ENCODE measurements at places on chromosomes 1 and 21.

- DNase-seq = no peak
These were observed 55.3 kb upstream of the DSCAM start for GRCh38 chr21:40902299-40902698.

DNA sequence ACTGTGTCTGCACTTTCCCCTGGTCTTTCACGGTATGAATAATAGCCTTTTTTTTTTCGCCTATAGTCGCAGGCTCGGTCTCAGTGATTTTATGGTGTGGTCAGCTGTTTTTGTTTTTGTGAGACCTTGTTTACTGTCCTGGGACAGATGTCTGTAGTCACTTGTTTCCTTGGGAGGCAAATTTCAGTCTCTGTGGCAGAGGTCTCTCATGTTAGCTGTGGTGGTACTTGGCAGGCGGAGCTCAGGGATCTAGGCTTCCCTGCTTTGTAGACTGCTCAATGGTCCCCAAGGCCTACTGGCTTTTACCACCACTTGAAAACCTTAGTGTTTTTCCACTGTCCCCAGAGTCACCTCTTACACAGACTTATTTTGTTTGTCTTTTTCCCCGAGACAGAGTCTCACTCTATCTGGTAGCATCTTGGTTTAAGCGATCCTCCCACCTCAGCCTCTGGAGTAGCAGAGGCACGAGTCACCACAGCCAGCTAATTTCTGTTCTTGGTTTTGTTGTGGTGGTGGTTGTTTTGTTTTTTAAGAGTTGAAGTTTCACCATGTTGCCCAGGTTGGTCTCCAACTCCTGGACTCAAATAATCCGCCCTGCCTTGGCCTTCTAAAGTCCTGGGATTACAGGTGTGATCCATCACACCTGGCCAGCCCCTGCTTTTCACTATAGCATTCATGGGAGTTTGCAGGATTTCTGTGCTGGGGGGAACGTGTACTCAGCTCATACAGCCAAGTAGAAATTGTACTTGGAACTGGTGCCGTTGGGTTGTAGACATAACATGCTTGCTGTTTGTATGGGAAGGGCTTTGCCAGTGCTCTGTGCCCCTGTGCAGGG is 10.3 kb downstream of the RNU1-2 start:
- DNase-seq = no peak

- no peak for DNase-seq
These were observed 14.7 kb upstream of the CYYR1 start for GRCh38 chr21:26587736-26588201.

GRCh38 chr1:87292684-87293493 is 35.8 kb upstream of the LMO4 start:
- peak; percentile 68 for DNase-seq

GRCh38 chr1:201825245-201825644 is 3.7 kb upstream of the IPO9 start:
- no peak for DNase-seq

GRCh38 chr1:4528590-4528989 is 125.8 kb upstream of the AJAP1 start:
- DNase-seq = no peak

DNA sequence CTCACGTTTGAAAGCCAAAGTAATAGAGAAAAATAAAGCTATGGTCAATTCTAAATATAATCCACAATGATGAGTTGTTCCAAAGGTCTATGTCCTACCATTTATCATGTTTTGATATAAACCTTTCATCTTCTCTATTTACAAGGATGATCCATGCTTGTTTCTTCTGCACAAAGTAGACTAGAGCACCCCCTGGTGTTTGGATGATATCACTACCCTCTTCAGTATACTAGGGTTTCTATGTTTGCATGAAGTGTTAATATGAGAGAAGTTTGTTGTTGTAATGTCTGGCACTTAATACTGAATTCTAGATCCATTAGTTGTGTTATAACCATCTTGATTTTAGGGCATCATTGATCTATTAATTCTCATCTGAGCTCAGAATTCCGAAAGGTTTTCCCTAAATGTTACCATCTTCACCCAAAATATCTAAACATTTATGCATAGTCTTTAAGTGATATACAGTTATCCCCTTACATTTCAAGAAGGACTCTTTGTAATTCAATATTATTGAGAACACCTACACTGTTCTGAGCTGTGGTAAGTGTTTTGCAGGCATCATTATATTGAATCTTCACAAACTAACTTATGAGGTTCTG is 21.1 kb downstream of the CLDN8 start:
- peak; percentile 83 for DNase-seq

DNA sequence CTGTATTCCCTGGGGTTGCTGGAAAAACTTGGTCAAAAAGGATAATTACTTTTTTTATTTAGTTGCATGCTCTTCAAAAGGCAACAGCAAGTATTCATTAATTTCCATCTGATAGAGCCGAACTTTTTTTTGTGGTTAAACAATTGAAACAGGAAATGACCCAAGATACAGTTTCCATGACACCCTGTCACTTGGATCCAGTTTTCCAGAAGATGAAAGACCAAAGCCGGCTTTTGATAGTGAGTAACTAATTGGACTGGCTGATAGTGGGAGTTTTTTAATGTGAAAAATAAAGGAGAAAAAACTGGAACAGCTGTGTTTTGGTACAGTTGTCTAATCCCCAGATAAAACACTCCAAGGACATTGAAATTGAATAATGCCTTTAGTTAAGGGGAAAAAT is 33.0 kb downstream of the CACHD1 start:
- DNase-seq = no peak

- DNase-seq = no peak
These were observed 64.0 kb upstream of the CHRM3 start for GRCh38 chr1:239322369-239322768.

- DNase-seq = no peak
These were observed 20.8 kb downstream of the ACADM start for GRCh38 chr1:75745276-75745675.

GRCh38 chr1:244067893-244068292 is 16.8 kb downstream of the ZBTB18 start:
- DNase-seq = no peak

GRCh38 chr1:31795096-31795675 is 20.6 kb downstream of the SPOCD1 start:
- DNase-seq = no peak

- DNase-seq = no peak
These were observed 274.4 kb downstream of the NTNG1 start for GRCh38 chr1:107415241-107415640.

DNA sequence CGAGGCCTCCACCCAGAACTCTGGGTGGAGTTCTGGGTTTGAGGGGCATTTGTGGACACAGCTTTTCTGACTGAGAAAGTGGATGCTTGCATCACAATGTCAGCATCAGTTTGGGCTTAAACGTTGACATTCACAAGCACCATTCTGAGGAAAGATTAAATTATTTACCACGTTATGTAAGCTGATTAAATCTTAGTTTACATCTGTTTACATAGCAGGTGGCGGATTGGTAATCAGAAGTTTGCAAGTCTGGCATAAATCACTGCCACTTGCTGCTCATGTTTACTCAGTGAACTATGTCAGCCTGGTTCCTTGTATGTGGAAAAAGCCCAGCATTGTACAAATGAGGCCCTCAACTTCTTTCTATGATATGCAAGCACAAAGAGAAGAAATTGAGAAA is 310.1 kb downstream of the PAPPA2 start:
- no peak for DNase-seq

- DNase-seq = no peak
These were observed 21.5 kb upstream of the ENAH start for GRCh38 chr1:225674381-225674780.

DNA sequence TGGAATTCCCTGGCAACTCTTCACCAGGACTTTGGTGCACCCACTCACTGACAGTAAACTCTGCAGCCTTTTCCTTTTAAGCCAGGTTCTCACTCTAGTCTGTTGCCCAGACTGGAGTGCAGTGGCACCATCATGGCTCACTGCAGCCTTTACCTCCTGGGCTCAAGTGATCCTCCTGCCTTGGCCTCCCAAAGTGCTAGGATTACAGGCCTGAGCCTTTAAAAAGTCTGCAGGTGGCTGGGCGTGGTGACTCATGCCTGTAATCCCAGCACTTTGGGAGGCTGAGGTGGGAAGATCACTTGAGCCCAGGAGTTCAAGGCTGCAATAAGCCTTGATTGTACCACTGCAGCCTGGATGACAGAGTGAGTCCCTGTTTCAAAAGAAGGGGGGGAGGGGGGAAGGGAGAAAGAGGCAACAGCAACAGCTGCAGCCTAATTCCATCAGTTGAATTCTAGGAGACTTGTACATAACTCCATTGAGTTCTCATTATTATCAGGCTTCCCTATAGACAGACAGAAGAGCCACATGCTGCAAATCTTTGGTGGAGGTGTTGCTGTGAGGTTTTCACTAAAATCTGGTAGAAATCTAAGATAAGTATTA is 8.1 kb upstream of the HNRNPR start:
- DNase-seq = no peak

- DNase-seq = no peak
These were observed 35.1 kb downstream of the RNF2 start for GRCh38 chr1:185080422-185080821.

DNA sequence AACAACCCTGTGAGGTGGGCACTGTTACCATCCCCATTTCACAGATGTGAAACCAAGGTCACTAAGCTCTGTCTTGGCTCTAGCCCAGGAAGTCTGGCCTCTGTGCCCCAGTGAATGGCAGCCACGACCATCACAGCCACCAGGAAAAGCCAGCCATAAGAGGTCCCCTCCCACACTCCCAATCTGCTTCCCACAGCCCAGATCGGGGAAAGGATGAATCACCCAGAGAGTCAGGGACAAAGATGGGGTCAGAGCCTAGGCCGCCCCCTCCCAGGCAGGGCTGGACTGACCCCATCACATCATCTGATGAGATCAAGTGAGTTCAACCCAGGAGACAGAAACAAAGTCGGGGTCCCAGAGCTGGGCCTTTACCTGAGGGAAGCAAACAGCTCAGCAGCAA is 22.9 kb upstream of the COL16A1 start:
- DNase-seq = no peak

GRCh38 chr1:78165816-78166215 is 120.0 kb downstream of the GIPC2 start:
- DNase-seq = no peak

DNA sequence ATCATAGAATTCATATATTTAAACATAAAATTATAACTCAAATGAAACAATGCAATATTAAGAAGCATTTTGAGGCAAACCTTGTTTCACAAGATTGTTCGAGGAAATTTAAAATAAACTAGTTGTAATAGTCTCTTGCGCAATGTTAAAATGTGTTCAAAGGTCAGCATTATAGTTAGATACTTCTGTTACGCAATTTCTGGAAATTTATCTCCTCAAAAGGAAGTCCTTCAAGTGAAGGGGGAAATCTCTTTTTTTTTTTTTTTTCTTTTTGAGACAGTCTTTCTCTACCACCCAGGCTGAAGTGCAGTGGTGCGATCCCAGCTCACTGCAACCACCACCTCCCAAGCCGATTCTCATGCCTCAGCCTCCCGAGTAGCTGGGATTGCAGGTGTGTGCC is 52.1 kb downstream of the FMO4 start:
- DNase-seq = no peak

GRCh38 chr1:159870704-159871103 is 8.2 kb upstream of the VSIG8 start:
- DNase-seq = no peak

DNA sequence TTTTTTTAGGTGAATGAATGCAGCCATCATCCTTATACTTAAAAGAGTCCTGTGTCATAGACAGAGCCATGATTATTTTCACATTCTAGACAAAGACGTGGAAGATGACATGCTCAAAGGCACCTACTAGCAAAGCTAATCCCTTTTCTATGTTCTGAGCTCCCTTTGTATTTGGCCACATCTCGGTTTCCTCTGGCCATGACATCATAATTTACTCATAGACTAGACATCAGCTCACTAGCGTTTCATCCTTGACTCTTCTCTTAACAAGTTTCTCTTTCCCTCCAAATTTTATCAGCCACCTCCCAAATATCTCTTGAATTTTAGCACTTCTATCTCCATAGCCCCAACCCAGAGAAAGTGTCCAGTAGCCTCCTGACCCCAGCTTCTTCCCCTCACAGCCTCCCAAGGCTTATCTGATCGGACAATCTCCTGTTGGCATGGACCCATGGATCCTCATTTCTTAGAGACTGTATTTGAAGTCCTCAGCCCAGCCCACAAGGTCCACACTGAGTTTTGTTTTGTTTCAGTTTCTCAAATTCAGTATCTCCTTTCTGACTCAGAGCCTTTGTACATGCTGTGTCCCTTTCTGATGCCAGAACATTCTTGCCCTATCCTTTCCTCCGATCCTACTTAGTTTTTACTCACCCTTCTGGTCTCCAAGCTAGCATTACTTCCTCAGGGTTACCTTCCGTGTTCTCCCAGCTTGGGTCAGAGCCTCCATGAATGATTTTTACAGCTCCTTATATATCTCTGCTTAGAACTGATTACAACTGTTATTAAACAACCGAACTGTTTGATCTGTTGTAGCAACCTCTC is 33.0 kb upstream of the EPS8L3 start:
- DNase-seq = no peak

DNA sequence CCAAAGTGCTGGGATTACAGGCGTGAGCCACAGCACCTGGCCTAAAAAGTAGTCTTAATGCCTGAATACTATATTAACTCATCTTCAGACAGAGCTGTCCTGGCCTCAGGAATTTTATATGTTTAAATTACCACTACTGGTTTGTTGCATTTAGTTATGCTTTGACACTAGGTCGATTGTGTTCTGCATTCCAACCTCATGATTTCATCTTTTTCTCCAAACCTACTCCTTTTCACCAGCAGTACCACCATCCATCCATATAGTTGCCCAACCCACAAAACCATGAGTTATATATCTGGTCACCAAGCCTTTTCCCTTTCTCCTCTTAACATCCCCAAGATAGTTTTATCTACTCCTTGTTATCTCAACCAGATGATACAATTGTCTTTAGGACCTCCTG is 22.6 kb downstream of the FMO5 start:
- no peak for DNase-seq

DNA sequence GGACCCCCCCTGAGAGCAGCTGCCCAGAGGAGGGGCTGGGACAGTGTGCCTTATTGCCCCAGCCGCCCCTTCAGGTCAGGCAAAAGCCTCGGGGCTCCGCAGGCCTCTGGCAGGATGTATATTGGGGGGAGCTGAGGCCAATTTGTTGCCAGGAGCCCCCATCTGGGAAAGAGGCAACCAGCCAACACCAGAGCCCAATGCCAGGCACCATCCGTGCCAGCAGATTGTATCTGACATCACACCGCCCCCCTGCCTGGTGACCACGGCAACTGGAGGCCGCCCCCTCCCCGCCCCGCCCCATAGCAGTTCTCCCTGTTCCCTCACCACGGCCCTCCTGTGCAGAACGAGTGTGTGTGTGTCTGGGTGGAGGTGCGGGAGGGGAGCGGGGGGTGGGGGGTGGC is 3.6 kb upstream of the PLEKHG5 start:
- DNase-seq = no peak

- no peak for DNase-seq
These were observed 28.2 kb upstream of the CRNN start for GRCh38 chr1:152442301-152442700.

Data from NT2/D1 (cell line).